ENCODE measurements at places on chromosomes 1 and 21. TPM values are rescaled to one million over a fixed set of nuclear protein-coding genes. Genes with fewer than 3 reads are reported as not detected.
A peak's percentile ranks its signal among the peaks of the same experiment; 100 is the strongest.

The NECTIN4 gene
- total RNA-seq, result 115 TPM

The SPATA46 gene
- not detected for total RNA-seq

The NBPF6 gene
- total RNA-seq, result not detected

The PRR9 gene
- not detected for total RNA-seq

The GLMP gene
- total RNA-seq, result 22.5 TPM

The LIN28A gene
- total RNA-seq, result not detected

The HPCA gene
- total RNA-seq, result not detected

The SPSB1 gene
- 15.5 TPM for total RNA-seq

The ARHGAP30 gene
- total RNA-seq, result 6.0 TPM

The CHI3L1 gene
- total RNA-seq, result 20.5 TPM

DNA sequence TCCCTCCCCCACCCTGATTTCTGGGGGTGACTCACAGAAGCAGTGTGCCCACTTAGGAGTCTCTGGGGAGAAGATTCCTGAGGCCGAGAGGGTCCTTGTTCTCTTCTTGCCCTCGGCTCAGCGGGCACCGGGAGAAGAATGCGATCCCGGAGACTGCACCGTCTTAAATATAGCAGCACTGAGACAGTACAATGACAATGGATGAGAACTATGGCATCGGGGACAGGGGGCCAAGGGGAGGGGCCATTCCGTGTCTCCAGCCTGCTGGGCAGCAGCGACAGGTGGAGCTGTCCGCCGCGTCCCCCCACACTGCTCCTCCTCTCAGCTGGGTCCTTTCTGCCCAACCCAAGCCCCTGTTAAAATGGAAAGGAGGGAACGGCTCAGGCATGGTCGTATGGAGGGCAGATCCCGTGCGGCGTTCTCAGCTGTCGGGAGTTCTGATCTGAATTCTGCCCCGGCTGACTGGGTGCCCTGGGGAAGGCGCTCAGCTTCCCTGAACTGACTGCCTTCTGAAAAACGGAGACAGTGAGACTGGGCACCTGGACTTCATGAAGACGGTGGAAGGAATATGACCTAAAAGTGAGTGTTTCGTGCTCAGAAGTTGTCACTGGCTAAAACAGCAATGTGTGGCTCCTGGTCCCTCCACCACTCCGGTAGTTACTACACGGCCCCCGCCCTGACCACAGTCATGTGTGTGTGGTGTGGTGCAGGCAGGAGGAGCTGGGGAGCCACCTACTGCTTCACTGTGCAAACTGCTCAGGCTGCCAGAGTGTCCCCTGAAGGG, at the start of gene MYOM3:
Gene MYOM3, minus strand, starts transcription at position 140 of the 784 bp plus-strand sequence. CDS start 3,499 bp downstream, outside the sequence.
- peak; percentile 58 for ATAC-seq

- ATAC-seq, result no peak
Observed at GRCh38 chr1:42014823-42015222, 96.1 kb upstream of the HIVEP3 start.

- no peak for ATAC-seq
Observed at GRCh38 chr1:230705289-230706019, 8.5 kb downstream of the AGT start.

DNA sequence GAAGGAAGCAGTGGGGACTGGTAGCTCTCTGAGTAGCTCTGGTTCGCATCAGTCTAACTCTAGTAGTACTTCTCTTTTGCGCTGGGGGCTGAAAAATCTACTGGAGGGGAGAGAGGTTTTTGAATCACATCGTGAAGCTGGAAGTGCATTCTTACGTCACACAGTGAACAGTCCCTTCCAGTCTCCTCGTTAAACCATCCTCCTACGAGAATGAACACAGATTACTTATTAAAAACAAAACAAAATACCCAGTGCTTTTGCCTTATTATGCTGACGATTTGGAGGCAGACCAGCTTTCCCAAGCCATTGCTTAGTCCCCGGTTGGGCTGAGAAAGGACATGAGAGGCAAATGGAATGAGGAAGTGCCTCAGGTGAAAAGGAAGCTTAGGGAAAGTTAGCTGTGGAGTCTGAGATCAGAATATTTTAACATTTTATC, 16.1 kb downstream of the HUNK start:
- ATAC-seq, result peak; percentile 44

DNA sequence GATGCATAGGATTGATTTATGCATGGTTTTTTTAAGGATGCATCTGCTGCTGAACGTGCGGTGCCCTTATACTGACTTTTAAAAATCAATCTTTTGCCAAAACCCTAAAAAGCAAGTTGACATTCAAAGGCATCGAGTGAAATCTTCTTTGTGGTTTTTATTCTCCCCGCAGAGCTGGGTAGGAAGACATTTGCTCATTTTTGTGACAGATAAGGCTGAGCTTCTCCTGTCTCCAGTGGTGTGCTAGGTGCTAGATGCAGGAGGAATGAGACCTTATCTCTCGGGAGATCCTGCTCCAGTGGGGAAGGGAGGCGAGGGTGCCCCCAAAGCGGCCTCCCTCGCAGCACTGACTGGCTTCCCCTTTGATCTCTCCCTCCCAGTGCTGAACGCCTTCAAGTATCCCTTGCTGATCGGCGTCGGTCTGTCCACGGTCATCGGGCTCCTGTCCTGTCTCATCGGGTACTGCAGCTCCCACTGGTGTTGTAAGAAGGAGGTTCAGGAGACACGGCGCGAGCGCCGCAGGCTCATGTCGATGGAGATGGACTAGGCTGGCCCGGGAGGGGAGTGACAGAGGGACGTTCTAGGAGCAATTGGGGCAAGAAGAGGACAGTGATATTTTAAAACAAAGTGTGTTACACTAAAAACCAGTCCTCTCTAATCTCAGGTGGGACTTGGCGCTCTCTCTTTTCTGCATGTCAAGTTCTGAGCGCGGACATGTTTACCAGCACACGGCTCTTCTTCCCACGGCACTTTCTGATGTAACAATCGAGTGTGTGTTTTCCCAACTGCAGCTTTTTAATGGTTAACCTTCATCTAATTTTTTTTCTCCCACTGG, 14.9 kb upstream of the CD101 start:
- no peak for ATAC-seq

GRCh38 chr1:223631473-223631872, 34.0 kb downstream of the CAPN8 start:
- no peak for ATAC-seq

DNA sequence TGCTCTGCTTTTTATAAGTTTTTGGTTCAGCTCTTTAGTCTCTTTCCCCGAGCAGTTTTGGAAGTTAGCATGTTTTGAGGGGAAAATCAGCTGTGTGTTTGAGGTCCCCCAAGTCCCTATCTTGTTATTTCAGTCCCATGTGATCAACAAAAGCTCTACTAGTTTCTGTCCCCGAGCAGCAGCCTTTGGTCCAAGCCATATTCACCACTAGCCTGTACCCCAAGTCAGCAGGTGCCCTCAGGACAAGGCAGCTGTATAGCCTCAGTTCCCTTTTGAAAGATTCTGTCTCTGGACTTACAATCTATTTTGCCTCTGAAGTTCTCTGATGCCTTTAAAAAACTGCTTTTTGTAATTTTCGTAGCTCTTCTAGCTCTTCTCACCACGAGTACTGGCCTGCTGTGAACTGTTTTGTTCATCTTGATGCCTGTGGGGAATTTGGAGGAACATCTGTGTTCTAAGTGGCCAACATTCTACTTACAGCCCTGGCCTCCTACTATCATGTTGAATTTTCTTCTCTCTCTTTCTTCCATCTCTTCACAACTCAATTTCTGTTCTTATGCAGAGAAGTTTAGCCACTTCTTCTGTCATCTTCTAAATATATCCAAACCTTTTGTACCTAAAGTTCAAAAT, 16.7 kb downstream of the UAP1 start:
- ATAC-seq, result no peak

GRCh38 chr1:167455786-167456446, 62.4 kb downstream of the CD247 start:
- peak; percentile 41 for ATAC-seq

- no peak for ATAC-seq
Observed at GRCh38 chr1:187516874-187517273, 688.1 kb downstream of the PLA2G4A start.

GRCh38 chr1:243973169-243973568, 77.9 kb upstream of the ZBTB18 start:
- no peak for ATAC-seq

GRCh38 chr1:174265282-174265681, 106.0 kb downstream of the RABGAP1L start:
- ATAC-seq, result no peak

DNA sequence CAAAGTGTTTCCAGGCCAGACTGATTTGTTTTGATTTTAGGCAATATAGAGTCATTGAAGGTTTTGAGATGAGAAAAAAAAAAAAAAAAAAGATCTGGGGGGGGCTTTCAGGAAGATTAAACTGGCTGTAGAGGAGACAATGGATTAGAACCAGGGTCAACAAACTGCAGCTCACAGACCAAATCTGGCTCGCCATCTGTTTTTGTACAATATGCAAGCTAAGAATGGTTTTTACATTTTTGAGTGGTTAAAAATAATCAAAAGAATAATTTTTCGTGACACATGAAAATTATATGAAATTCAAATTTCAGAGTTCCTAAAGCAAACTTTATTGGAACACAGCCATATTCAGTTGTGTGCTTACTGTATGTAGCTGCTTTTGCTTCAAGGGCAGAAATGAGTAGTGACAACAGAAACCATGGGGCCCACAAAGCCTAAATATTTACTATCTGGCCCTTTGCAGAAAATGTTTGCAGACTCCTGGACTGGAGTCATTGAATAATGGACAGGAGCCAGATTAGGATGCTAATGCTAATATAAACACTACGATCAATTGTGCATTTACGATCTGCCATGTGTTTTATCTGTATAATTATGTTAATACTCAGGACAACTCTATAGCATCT, 375.7 kb upstream of the DAB1 start:
- ATAC-seq, result no peak

DNA sequence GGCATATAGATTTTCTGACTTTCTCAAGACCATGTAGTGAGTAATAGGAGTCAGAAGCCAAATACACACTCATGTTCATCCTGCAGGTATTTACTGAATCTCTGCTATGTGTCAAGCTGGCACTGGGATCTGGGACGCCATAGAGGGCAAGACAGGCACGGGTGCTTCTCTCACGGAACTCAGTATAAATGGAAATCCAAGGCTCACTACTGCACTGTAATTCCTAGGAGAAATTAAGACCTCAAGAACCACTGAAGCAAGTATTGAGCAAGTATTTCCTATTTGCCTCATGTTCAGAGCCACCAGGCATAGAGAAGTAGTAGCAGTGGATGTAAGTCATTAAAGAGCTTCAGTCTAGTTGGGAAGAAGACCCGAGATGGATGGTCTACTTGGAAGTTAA, 38.9 kb downstream of the EIF2D start:
- no peak for ATAC-seq

DNA sequence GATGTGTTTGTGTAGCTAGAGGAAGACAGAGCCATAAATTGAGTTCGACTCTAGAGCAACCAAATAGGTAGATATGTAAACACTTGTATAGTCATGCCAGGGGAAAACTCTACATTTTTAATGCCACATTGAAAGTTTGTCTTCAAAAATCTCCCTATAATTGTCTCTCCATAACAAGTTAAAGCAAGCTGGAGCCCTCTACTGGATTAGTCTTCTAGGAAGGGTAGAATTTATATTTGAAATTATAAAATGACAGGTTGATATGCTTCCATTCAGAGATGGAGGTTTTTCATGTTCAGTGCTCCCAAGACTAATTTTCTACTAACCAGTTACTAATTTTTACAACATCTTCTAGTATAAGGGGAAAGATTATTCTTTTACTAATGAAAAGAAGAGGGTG, 13.1 kb upstream of the COL24A1 start:
- no peak for ATAC-seq

GRCh38 chr1:160197231-160197630, 6.9 kb downstream of the CASQ1 start:
- no peak for ATAC-seq

- ATAC-seq, result no peak
Observed at GRCh38 chr1:20318971-20319370, 28.3 kb downstream of the VWA5B1 start.

- no peak for ATAC-seq
Observed at GRCh38 chr1:70227439-70227838, 6.3 kb downstream of the SRSF11 start.

DNA sequence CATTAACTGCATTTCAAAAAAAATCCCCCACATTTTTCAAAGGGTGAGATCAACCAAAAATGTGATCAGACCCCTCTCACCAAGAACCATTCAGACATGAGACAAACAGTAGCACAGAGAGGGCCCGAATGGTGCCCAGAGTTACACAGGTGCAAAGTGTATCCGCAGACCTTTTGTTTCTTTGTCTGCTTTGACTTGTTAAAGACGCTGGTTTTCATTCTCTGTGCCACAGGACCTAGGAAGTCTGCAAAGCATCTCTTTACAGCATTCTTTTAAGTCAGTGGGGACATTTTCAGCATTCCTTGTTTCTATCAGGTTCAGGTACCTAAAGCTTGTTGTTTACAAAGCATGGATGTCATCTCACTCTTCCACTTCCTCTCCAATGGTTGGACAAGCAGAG, 87.2 kb upstream of the MAP1LC3C start:
- no peak for ATAC-seq

GRCh38 chr1:56911098-56911938, 54.5 kb downstream of the C8B start:
- ATAC-seq, result peak; percentile 87

- ATAC-seq, result no peak
Observed at GRCh38 chr1:54643736-54644135, 2.1 kb downstream of the MROH7 start.

DNA sequence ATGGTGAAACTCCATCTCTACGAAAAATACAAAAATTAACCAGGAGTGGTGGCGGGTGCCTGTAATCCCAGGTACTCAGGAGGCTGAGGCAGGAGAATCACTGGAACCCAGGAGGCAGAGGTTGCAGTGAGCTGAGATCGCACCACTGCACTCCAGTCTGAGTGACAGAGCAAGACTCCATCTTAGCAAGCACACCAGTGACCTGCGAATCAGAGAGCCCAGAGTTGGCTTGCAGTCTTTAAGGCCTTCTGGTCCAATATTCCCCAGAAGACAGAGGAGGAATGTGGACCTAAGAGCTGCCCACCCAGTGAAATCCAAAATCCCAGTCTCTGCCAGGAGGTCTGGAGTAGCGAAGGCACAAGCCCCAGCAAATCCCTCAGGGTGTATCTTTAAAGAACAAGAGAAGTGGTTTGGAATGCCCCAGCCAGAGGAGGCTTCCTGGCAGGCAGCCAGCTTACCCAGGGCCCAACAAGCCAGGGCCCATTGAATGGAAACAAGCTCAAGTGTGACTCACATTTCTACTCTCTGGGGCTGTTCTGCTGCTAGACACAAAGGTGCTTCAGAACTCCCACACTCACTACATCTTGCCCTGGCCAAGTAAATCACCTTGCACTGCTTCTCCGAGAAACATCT, 23.9 kb downstream of the GPR161 start:
- ATAC-seq, result peak; percentile 91

DNA sequence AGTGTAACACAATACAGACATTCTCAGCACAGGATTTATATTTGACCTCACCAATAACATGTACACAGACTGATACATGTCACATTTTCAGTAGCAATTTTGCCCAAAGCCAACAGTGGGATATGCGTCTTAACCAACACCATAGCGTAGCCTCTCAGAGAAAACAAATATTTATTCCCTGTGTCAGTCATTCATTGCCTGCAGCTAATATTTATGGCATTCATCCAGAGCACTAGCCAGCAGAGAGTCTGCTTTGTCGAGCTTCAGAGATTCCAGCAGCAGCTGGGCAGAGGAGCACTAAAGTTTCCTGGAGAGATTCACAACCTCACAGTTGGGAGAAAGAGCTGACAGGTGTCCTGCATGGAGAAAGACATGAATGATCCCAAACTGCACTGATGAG, 400.7 kb upstream of the DAB1 start:
- no peak for ATAC-seq

Measured in esophagus mucosa (tissue), 1 donor.